IMR-90 (cell line): ENCODE measurements at places on chromosomes 3 and 15. TPM values are rescaled to one million over a fixed set of nuclear protein-coding genes. Genes with fewer than 3 reads are reported as not detected.

DNA sequence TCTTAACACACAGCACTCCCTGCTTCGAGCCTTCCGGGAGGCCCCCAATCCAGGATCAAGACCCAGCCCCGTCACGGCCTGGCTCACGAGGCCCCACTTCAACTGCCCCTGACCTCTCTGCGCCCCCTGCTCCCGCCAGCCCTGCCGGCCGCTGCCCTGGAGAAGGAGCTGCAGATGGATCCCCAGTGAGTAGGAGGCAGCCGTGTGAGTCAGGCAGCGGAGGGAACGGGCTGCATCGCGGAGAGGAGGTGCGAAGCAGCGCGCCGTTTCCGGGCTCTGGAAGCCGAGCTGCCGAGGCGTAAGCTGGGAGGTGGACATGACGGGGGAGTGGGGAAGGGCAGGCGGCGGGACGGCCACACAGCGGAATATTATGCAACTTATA lies 133.4 kb downstream of the TPRA1 start:
- DNase-seq, result peak; percentile 60

- peak; percentile 83 for DNase-seq
Observed at GRCh38 chr3:51706788-51707731, at the start of gene GRM2. Gene GRM2 (plus strand): TSS chr3:51707068. CDS start chr3:51708984, 1,916 bp downstream.

Gene ATG7
- total RNA-seq, result 51.4 and 65.3 TPM in 2 replicates

Gene RBP2
- total RNA-seq, result not detected in 2 replicates

DNA sequence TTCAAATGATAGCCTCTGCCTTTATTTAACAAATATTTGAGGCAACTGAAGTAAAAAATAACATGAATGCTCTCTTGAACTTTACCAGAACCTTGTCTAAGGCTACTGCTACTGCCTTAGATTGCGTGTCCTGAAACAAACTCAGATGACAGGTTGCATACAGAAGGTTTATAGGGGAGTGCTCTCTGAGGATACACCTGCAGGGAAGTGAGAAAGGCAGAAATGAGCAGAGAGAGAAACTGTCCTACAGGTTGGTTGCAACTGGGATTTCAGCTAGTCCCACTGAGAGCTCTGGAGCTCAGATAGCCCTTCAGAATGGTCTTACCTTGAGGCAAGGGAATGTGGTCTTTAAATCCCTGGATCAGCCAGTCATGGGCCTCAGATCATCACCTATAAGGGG lies 165.5 kb downstream of the IL5RA start:
- DNase-seq, result no peak
